A549 (cell line): ENCODE measurements at places on chromosomes 12 and 14. TPM values are rescaled to one million over a fixed set of nuclear protein-coding genes. Genes with fewer than 3 reads are reported as not detected.

DNA sequence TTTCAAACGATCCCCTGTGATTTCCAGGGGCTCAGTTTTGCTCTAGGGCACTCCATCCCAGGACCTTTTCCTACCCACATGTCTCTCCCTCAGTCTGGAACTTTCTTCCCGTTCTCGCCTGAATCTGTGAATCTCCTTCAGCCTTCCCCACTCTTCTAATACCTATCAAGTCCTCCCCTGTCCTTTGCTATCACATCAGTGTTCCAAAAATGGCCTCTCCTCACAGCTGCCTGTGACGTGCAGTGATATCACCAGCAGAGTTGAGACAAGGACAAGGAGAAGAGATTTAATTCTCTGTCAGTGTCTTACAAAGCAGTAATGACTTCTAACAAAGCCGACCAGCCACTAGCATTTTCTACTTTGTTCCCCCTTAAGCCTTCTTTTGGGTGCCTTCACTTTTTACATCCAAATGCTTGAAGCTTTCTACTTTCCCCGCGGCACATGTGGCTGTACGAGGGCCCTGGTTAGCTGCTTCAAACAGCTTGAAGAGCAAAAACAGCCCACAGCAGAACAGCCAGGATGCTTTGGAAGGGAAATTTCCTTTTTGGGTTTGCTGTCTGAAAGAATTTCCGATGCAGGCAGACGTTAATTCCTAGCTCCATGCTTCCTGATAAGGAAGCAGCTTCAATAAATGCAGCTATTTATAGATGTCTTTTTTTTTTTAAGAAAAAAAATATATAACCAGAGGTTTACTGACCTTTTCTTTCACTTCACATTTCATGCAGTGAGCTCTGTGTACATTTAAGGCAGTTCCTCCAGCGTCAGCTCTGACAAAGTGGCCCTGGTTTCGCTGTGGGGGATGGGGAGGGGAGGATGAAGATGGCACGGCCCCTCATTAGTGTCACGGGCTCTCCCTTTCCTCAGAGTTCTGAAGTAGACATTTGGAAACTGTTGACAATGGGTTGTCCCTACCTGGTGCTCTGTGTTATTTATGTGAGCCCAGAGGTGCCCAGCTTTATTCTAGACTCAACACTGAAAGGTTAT is 109.3 kb downstream of the ETV6 start:
- no peak for DNase-seq

The OR6C4 gene
- not detected in 3 replicates for polyA plus RNA-seq

The FIGNL2 gene
- polyA plus RNA-seq: 0.36 to 0.46 TPM (median 0.38 TPM) in 3 replicates

- DNase-seq: no peak
Observed at GRCh38 chr12:6333566-6333965, 8.3 kb downstream of the TNFRSF1A start.

DNA sequence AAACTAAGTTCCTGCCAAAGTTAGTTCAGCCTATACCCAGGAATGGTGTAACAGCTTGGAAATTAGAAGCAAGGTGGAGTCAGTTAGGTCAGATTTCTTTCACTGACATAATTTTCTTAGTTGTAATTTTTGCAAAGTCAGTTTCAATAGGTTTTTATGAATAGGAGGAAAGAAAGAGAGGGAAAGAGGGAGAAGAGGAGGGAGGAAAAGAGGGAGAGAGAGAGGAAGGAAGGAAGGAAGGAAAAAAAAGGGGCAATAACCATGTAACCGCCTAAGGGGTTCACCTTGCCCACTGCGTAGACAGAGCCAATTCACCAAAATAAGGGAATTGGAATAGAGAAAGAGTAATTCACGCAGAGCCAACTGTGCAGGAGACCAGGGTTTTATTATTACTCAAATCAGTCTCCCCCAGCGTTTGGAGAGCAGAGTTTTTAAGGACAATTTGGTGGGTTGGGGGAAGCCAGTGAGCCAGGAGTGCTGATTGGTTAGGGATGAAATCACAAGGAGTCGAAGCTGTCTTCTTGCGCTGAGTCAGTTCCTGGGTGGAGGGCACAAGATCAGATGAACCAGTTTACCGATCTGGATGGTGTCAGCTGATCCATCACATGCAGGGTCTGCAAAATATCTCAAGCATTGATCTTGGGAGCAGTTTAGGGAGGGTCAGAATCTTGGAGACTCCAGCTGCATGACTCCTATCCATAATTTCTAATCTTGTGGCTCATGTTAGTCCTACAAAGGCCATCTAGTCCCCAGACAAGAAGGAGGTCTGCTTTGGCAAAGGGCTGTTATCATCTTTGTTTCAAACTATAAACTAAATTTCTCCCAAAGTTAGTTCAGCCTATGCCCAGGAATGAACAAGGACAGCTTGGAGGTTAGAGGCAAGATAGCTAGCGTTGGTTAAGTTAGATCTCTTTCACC is 126.0 kb upstream of the AMIGO2 start:
- no peak for DNase-seq

The NXPH4 gene
- polyA plus RNA-seq: 3.3 to 4.5 TPM (median 3.5 TPM) in 3 replicates
